RWPE1 (cell line): ENCODE measurements at places on chromosomes 16 and 17.

- peak; percentile 92 for DNase-seq
These were observed at the start of gene ITGB4 for GRCh38 chr17:75720656-75721462. TSS of gene ITGB4 (plus strand) at chr17:75721459. CDS start at chr17:75724704, 3,245 bp downstream.

GRCh38 chr17:73586921-73587602 lies 57.2 kb downstream of the SDK2 start:
- no peak for DNase-seq

DNA sequence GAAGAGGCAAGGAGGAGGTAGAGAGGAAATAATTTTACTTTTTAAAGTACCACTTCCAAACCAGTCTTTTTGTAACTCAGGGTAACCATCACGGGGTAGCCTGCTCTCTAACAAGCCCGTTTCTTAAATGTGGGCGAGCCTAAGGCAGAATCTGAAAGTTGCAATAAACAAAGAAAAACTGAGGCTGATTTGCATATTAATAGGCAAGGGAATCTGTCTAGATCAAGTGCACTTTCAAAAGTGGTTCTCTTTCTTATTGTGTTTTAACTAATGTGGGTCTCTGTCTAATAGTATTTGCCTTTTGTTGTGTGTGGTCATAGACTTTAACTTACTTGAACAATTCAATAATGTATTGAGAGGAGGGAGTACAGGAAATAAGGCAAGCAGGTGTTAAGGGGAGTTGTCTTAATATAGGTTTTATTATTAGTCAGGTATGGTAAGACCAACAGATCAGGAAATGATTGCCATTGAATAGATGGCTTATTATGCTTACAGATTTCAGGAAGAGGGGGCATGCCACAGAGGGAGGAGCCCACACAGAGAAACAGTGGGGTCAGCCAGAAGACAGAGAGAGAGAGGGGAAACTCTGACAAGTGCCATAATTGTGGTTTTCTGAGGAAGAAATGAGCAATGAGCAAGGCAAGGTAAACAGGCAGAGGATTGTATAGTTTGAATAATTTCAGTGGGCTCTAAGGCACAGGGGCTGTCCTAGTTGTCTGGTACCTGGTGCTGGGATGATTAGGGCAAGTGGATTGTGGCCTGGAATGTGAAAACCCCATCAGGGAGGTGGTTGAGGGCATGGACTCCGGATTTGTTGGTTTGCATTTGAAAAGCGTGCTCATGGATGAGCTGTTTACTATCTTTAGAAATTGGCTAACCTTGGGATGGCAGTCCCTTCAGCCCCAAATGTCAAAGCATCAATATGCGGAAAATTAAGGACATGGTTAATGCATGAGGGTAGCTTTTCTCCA lies 237.2 kb downstream of the TOX3 start:
- DNase-seq: no peak

GRCh38 chr16:25045696-25046381 lies 30.7 kb upstream of the ARHGAP17 start:
- no peak for DNase-seq

DNA sequence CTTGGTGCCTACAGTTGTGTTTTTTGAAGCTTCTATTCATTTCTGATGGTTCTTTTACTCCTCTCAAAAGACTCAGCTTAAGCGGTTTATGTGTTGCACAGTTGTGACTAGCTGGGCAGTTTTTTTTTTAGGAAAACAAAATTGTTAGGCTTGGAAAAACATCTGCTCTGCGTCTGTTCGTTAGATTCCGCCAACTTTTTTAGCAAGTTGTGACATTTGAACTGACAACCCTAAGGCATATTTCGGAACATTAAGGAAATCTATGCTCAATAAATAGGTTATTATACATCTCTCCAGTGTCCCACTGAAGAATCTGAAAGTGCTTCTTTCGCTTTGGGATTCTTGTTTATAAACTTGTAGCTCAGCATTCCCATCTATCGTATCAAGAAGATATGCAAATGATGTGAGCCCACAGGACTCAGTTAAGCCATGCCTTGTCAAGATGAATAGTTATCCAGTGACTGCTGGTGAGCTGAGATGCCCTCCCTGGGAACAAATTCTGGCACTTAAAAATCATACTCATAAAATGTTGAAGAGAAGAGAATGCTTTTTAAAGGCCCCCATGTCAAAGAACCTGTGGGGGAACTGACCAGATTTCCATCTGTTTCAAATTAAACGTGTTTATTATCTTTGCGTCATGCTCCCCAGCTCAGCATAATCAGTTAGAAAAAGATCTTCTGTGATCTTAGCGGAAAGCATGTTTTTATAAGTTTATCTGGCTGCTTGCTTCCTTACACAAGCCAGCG lies 109.0 kb upstream of the FAM20A start:
- no peak for DNase-seq

DNA sequence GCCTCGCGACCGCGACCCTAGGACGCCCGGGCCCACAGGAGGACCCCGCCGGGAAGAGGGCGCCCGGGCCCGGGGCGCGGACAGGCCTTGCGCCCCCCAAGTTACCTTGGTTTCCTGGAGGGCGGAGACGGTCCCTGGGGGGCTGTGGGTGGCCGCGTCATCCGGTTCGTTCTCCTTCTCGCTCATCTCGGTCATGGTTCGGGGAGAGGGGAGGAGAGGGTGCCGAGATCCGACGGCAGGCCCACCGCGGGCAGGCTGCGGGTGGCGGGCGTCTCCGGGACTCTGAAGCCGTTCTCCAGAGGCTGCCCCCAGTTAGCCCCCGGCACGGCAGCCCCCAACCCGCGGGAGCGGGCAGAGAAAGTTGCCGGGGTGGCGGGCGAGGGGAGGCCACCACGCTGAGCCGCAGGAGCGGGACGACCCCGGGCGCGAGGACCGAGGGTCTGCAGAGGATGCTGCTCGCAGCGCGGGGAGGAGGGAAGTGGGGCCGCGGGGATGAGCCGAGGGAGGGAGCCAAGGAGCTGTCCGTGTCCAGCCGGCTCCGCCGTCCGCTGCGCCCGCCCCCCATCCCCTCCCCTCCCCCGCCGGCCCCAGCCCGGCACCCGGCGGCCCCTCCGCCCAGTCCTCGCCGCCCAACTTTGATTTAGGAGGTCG lies at the start of gene STAC2:
Gene STAC2, minus strand, starts transcription at position 638 of the 651 bp plus-strand sequence. Its CDS starts 443 bp downstream, at position 195.
- no peak for DNase-seq

DNA sequence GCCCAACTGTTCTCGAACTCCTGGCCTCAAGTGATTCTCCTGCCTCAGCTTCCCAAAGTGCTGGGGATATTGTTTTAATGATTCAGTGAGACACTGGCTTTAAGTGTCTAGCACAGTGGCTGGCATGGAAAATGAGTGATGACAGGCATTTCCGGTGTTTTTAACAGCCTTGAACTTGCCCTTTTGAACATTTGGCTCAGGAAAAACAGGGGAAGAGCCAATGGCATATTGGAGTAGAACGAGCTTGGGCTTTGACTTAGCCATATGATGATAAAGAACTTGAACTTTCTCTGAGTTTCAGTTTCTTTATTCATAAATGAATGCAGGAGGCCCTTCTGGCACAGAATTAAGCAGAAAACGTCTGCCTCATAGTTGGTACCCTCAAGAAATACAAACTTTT lies 145.0 kb upstream of the HS3ST4 start:
- DNase-seq: no peak

GRCh38 chr17:65554553-65555223 lies 6.8 kb downstream of the AXIN2 start:
- no peak for DNase-seq

DNA sequence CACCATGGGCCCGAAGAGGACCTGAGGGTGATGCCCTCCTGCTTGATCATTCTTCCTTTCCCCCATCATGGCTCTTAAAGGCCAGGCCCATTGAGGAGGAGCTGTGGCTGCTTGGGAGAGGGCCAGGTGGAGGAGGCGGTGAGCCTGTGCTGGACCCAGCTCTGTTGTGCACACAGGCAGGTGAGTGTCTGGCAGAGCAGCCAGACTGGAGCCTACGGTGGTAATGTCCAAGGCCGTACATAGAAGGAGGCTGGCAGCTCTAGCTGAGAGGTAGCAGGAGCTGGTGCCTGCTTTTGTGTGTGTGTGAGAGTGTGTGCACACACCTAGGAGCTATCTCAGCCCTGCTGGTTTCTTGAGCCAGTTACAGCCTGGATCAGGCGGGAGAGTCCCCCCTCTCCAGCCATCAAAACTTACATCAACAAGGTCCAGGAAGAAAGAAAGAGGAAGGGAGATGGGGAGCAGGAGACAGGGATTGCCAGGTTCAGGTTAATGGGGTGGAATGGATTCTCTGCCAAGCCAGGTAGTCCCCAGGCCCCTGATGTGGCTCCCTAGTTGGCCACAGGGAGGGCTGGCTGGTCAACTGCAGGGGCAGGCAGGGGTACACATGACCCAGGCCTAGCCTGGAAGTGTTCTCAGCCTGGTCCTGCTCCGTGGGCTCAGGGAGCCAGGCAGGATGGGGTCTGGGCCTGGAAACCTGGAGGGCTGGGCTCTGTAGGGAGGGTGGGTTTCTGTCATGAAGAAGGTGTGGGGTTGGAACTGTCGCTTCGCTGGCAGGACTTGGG lies 107.1 kb downstream of the RAP1GAP2 start:
- no peak for DNase-seq

GRCh38 chr17:70945386-70945785 lies 776.1 kb downstream of the KCNJ2 start:
- DNase-seq: no peak

DNA sequence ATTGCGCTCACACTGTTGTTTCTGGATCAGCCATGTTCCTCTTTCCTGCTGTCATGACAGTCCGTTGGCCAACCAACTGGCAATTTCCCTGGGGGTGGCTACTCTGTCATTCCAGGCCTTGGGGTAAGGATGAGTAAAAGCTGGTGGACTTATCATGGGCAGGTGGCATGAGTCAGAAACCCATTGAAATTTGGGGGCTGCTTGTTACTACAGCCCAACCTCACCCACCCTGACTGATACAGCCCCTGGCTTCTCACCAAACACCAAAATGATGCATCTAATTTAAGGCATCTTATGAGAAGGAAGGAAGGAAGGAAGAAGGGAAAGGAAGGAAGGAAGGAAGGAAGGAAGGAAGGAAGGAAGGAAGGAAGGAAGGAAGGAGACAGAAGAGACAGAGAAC lies 53.9 kb upstream of the CRHR1 start:
- no peak for DNase-seq

GRCh38 chr16:84246679-84247077 lies 6.9 kb upstream of the KCNG4 start:
- no peak for DNase-seq

GRCh38 chr17:42117397-42118125 lies 3.6 kb downstream of the KAT2A start:
- DNase-seq: no peak

DNA sequence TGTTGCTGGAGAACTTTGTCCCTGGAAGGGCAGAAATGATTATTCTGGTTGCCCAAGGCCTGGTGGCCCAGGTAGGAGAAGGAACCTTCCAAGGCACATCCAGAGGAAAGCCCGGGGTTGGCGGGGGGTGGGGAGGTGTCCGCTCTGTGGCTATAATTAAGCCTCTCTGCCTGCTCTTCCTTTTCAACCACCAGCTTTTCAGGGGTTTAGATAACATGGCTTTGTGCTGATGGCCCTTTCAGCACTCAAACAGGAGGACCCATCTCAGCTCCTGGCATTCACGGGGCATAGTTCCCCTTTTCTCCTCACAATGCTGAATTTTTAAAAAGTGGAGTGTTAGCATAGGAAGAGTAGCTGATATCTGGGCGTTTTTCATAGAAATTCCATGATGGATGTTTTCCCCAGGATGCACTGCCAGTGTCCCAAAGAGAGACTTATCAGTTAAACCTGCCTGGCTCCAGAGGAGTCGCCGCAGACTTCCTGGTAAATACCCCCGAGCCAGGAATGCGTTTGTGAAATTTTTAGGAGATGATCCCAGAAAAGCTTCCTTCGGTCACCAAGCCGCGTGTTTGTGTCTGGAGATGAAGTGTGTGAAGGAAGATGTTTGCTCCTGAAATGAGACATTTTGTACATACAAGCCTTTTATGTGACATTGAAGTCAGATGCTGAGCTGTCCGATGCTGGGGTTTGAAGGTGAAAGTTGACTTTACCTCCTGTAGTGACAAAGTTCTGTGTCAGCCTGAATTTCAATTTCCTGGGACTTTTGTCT lies 188.5 kb downstream of the MSI2 start:
- no peak for DNase-seq

DNA sequence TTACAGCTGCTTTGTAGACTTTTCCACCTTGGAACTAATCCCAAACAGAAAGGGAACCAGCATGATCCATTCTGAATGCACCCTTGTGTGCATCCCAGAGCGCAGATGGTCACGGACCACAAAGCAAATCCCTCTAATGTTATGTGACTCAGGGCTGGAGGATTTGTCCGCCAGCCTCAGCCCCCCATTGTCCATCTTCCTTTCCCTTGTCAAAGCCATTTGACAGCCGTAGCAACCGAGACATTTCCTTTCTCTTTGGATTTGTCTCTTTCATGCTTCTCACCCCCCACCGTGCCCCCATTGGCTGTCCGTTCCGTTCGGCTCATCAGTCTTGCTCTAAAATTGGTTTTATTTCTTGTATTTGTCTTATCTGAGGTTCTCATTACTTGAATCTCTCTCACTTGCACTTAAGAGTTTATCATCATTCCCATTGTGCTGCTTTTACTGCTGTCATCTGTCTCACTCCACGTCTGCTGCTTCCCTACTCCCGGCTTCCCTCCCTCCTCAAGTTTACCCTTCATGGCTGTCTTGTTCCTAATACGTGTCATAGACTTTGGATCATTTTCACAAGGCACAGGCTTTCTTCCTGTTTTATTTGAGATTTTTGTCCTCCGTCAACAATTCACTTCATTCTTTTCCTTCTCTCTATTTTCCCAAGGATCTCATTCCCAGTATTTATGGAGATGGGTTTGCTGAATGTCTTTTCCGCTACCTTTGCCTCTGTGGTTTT lies 163.4 kb upstream of the ERCC4 start:
- DNase-seq: no peak

DNA sequence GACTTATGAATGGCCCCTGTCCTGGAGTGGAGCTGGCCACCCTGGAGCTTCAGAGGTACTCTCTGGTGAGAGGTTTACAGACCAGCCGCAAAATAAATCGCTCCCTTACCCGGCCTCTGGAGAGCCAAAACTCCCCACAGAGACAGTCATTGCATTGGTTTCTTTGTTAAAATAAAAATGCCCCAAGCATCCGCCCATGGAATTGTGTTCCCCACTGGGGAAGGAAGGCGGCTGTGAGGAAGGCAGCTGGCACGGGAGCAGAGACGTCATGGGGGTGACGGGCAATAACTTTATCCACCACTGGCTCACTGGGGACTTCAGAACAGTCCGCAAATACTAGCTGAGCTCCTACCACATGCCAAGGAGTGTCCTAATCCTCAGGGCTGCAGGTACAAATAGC lies 266.2 kb upstream of the FOXF1 start:
- no peak for DNase-seq

- no peak for DNase-seq
These were observed 45.2 kb downstream of the MFSD11 start for GRCh38 chr17:76783146-76783545.

DNA sequence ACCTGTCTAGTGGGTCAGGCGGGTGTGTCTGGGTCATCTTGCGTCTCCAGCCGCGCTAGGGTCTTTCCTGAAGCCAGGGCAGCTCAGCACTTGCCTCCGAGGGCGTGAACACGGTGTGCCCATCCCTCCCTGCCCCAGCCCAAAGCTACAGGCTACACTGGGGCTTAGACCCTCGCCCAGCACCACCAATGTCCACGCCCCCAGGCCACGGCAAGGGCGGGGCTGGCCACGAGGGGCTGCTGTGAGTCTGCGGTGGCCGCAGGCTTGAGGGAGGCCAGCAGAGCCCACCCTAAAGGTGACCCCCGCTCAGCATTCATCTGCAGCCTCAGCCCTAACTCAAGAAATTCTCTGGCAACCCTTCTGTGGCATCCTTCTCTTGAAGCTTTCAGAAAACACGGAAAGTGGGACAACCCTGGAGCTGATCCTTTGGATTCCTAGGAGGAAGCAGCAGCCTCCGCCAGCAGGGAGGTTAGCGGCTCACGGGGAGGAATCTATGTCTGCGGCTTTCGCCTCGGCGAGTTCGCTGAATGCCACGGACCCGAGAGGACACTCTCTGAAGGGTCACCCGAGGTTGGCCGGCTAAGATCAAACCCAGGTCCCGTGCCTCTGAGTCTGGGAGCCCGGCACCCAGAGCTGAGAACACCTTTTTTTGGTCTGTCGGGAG lies 41.7 kb downstream of the TIMM22 start:
- no peak for DNase-seq
